PC-3 (cell line): ENCODE measurements at places on chromosomes 7 and 10. TPM values are rescaled to one million over a fixed set of nuclear protein-coding genes. Genes with fewer than 3 reads are reported as not detected.

- DNase-seq, result no peak
Observed at GRCh38 chr10:119283818-119284217, 76.4 kb downstream of the GRK5 start.

- no peak for DNase-seq
Observed at GRCh38 chr7:92293896-92294590, 48.3 kb downstream of the ANKIB1 start.

- peak; percentile 44 for DNase-seq
Observed at GRCh38 chr7:47938574-47939165, 9.6 kb downstream of the PKD1L1 start.

- peak; percentile 21 for DNase-seq
Observed at GRCh38 chr7:31811650-31812461, 124.8 kb downstream of the PPP1R17 start.

DNA sequence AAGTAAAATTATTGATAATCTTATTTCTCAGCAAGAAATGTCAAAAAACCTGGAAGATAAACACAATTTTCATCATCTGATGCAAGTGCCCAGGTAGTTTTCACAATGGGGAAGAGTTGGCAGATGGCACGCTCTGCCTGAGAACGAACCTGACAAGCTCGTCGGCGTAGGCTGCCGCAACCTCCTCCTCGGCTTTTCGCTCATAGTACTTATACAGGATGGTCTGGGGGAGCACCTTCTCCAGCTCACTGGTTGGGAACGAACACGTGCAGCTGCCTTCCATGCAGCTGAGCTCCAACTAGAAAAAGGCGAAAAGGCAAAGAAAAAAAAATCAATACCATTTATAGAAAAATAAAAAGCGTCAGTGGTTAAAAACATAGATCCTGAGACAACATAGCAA is 68.9 kb downstream of the RNF216 start:
- DNase-seq, result no peak

GRCh38 chr10:4775808-4776207 is 50.2 kb upstream of the AKR1E2 start:
- peak; percentile 64 for DNase-seq

DNA sequence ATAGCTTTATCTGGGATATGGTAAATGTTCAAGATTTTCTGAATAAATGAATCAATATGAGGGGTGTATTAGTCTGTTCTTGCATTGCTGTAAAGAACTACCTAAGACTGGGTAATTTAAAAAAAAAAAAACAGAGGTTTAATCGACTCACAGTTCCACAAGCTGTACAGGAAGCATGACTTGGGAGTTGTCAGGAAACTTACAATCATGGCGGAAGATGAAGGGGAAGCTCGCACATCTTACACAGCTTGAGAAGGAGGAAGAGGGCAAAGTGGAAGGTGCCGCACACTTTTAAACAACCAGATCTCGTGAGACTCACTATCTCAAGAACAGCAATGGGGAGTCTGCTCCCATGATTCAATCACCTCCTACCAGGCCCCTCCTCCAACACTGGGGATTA is 32.5 kb upstream of the OTUD1 start:
- DNase-seq, result no peak

DNA sequence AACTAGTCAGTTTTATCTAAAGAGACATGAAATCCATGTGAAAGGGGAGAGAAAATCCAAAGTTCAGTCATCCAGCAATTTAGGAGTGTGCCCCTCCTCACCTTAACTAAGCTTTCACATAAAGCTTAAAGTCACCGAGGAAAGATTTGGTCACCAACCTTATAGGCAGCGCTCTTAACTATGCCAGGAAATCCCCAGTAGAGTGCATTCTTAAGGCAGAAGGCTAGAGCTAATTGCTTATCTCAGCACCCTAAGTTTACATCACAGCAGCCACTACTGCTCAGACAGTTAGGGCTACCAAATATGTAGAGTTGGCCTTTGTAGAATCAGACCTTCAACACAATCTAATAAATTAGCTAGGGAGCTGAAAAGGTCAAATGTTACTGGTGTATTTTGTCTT is 47.9 kb downstream of the MTPN start:
- no peak for DNase-seq

GRCh38 chr10:26441491-26442214 is 3.5 kb downstream of the APBB1IP start:
- peak; percentile 4 for DNase-seq

DNA sequence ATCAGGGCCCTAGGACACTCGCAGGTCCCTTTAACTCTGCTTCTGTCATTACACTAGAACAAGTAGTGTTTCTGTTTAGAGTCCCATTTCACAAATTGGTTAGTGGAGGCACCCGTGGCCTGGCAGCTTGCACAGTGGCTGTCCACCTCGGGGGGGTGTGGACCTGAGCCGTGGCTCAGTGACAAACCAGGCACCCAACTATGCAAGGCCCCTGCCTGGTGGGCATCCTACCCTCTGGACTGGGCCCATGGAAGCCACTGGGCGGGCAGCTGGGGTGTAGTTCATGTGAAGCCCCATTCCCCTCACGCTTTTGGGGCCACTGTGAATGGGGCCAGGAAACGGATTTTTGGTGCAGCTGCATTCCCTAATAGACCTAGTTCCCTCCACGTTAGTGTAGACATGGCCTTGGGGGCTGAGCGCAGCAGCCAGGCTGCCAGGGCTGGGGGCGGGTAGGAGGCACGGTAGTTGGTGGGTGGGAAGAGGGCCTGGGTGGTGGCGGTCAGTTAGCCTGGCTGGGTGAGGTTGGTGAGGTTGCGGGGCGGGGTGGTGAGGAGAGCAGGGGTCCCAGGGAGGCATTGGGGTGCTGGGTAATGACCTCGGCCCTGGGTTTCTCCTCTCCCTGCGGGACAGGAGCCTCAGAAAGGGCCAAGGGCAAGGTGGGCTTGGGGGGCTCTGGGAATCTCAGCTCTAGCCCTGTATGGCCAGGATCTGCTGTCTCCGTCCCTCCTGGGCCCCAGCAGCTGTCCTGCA is 18.7 kb downstream of the ZNF316 start:
- DNase-seq, result no peak

DNA sequence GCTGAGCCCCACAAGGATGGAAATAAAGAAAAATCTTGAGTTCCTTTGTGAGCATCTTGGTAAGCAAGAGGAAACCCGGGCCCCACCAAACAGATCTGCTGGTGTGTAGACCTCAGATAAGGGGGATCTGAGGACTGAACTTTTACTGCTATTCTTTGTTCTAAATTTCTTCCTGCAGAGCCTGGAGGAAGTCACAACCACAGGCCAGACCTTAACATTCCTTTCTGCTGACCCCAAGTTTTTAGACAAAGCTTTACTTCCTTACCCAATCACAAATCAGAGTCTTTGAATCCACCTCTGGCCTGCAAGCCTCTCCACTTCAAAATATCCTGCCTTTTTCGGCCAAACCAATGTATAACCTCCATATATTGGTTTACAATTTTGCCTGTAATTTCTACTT is 352.6 kb upstream of the AUTS2 start:
- no peak for DNase-seq

DNA sequence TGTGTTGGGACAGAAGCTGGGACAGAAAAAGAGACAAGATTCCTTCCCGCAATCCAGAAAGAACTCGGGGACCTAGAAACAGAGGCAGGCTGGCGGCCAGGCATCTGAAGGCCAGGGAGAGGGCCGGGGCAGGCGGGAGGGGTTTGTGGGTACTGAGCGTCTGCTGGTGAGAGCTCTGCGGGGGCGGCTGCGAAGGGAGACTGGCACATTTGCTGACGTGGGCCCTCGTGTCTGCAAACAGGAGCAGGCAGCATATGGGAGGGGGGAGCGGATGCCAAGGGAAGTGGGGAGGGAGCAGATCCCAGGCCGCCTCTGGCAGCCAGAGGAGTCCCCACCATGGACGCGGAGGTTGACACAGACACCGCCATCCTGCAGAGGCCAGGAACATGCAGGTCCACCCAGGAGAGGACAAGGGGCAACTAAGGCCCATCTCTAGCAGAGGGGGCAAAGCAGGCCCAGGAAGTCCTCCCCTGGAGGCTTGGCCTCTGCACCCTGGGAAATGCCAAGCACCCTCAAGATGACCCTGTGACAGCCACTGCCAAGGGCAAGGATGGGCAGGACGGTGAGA is 32.2 kb downstream of the KCNH2 start:
- no peak for DNase-seq

- peak; percentile 68 for DNase-seq
Observed at GRCh38 chr7:36278620-36279172, 111.0 kb upstream of the ANLN start.

- no peak for DNase-seq
Observed at GRCh38 chr10:60271319-60272040, 118.2 kb downstream of the ANK3 start.

DNA sequence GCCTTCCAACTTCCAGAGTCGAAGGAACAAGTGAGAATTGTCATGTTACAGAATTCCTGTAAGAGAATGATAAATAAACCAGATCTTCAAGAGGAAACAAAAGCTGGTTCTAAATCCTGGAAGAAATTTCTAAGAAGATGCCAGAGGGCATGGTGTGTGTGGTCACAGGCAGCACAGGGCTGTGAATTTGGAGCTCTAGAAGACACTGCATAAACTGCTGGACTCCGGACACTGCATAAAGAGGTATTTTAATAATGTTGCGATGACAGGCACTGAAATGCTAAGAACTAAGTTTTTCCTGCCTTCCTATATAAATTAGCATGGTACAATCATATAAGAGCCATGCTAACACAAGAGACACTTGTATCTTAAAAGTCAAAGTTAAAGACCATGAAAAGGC is 86.0 kb downstream of the LARP4B start:
- DNase-seq, result no peak

- DNase-seq, result no peak
Observed at GRCh38 chr7:154423231-154423630, 371.0 kb downstream of the DPP6 start.

DNA sequence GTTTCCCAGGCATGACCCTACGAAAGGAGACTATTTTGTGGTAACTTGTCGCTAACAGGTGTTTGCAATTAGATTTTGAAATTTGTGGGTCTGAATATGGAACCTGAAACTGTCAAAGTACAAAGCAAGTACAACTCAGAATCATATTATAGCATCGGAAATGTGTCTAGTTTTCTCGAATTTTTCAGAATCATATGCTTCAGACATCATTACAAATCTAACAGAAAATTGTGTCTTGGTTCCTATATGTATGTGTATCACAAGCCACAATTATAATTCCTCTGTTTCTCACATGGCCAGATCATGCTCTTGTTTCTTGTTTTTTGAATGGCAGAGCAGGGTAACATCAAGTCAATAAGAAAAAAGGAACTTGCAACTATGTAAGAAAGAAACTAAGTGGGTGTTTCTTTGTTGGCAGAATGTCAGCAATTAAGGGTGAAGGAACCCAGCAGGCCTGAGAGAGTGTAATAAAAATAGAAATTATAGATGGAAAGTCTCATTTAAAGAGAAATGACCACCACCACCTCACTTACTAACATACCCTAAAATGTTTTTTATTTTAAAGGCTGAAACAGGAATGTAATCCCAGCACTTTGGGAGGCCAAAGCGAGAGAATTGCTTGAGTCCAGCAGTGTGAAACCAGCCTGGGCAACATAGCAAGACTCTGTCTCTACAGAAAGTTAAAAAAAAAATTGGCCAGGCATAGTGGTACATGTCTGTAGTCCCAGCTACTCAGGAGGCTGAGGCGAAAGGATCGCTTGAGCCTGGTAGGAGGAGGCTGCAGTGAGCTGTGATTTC is 51.3 kb downstream of the PRTFDC1 start:
- no peak for DNase-seq

PKD2L1 gene
- total RNA-seq, result not detected in 2 replicates

OPALIN gene
- total RNA-seq, result not detected in 2 replicates

SFTPA1 gene
- not detected in 2 replicates for total RNA-seq

CLCN1 gene
- 0.55 and 0.69 TPM in 2 replicates for total RNA-seq

MYL10 gene
- 0.69 TPM in 1 of 2 replicates, not detected in the other for total RNA-seq

TPK1 gene
- 1.3 and 4.5 TPM in 2 replicates for total RNA-seq

VAX1 gene
- total RNA-seq, result 0.12 and 0.98 TPM in 2 replicates

EN2 gene
- total RNA-seq, result 2.3 and 2.4 TPM in 2 replicates

BMPER gene
- 0.06 and 0.11 TPM in 2 replicates for total RNA-seq

SPDYE2B gene
- not detected in 2 replicates for total RNA-seq

DLX6 gene
- total RNA-seq, result not detected in 2 replicates

CTAGE4 gene
- 1.4 and 1.6 TPM in 2 replicates for total RNA-seq

GSTK1 gene
- 111 and 117 TPM in 2 replicates for total RNA-seq
